ENCODE measurements at places on chromosomes 4 and X.

GRCh38 chr4:125710766-125711165 is 396.0 kb downstream of the FAT4 start:
- DNase-seq = no peak

- DNase-seq = no peak
These were observed 139.4 kb upstream of the OTUD4 start for GRCh38 chr4:145319751-145320150.

DNA sequence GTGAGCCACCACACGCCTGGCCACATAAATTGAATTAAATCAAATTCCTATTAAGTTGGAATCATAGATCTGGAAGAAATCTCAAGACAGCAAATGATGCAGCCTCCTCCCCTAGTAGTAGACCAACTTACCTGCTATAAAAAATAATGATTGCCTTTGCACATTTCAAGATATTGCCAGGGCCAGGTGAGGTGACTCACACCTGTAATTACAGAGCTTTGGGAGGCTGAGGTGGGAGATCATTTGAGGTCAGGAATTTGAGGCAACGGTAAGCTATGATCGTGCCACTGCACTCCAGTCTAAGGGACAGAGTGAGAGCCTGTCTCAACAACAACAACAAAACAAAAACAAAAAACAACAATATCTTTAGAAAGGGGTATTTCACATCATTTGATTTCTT is 17.0 kb upstream of the WWC2 start:
- no peak for DNase-seq

GRCh38 chr4:137310593-137311490 is 221.5 kb downstream of the PCDH18 start:
- DNase-seq = no peak

DNA sequence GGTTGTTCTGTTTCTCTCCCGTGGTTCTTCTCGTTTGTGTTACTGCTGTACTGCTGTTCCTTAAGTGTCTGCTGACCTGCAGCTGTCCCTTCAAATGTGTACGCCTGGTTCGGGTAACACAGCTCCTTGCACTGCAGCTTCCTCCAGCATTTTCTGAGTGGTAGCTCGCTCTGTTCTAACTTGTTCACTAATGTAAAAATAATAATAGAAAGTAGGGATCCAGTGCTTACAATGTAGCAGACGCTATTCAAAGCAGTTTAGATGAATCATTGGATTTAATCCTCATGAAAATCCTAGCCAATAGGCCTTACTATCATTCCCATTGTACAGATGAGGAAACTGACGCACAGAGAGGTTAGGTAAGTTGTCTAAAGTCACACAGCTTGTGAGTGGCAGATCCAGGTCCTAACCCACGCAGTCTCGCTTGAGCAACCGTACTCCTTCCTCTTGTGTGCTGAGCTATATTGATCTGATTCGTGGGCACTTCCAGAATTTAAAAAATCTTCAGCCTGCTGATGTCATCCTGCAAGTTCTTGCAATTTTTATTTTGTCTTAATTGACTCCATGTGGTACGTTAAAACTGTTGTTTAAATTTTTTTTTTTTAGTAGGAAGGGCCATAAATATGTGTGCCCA is 448.2 kb upstream of the FAT1 start:
- DNase-seq = no peak

DNA sequence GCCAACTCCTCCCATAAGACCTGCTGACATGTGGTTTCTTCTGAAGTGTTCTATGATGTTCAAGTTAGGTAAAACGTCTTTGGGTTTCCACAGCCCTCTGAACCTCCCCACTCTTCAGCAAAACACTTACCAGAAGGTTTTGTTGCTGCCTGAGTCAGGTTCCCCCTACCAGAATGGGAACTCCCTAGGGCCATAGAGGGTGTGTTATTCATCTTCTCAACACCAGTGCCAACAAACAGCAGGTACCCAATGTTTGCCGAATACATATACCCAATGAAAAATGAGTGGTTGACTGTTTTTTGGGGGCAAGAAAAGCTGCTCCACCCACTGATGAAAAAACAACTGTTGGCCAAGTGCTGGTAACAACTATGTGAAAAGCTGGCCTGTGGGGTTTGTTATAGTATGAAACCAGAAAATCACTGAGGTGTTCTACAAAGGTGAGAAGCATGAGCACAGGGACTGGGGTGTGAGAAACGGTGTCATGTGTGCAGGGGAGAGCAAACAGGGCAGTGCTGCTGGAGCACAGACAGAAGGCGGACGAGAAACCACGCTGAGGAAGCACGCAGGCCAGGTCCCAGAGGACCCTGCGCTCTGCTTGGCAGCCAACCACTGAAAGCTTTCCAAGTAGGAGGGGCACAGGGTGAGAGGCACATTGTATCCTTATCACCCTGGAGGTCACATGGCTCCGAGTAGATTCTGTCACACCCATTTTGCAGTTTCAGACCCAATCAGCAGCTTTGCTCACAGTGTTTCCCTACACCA is 28.8 kb downstream of the ATP8A1 start:
- DNase-seq = peak; percentile 54

DNA sequence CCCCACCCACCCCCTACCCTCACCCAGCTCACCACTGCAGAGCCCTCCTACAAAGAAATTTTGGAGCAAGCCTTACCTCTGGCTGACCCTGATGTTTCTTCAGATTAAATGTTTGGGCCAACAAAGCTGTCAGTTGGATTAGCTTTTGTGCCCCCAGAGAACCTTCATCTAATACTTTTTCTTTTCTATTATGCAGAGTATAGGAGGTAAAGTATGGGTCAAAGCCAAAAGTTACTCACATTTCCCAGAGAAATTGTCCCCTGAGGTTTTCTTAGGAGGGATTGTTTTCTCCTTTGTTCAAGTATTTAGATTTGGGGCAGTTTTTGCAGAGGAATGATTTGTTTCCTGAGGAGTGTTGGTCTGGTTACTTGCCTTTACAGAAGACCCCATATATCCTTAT is 69.5 kb downstream of the AASDH start:
- DNase-seq = no peak

DNA sequence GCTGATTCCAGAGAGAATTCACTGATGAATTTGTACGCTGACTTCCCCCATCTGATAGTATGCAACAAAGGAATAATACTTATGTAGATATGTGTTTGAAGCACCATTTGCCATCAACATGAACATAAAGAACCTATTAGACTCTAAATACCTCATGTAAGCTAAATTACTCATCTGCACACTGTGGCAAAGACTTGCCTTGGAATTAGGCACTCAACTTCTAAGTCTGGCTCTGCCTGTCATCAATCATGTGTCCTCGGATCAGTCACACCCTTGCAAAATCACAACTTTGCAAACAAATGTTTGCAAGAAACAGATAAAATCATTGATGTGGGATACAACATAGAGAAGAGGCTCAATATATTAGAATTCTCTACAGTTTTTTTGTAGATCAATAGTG is 169.9 kb upstream of the LDB2 start:
- DNase-seq = no peak

- DNase-seq = no peak
These were observed 8.1 kb upstream of the FGFR3 start for GRCh38 chr4:1784789-1785591.

DNA sequence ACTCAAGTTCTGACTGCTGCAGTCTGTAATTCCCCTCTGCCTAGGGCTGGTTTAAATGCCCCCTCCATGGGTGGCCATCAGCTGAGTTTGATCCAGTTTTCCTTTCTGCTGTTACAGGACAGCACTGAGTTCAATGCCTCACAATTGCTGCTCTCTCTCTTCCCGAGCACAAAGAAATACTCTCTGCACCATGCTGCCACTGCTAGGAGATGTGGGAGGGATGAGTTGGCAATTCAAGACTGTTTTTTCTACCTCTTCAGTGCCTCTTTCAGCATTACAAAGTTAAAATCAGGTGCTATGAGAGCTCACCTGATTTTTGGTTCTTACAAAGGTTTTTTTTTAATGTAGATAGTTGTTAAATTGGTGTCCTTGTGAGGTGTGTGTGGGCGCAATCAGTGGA is 24.3 kb downstream of the CYSLTR1 start:
- DNase-seq = no peak

DNA sequence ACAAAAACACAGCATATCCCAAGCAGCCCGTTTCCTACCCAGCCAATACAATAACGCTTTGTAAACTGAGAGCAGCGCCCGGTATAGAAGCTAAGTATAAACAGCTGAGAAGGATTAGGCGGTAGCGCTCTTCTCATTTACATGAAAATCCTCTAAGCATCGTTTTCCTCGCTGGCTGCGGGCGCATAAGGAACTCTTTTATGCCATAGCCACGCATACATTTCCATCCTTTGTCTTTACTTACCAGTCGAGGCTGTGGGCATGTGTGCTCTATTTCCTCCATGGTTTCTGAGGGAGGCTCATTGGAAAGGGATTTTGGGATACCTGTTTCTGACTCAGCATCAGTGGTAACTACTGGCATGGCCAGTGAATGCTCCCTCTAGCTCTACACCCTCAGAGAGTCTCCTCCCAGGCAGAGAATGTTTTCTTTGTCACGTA is 383 bp downstream of the PCYT1B start:
- no peak for DNase-seq

DNA sequence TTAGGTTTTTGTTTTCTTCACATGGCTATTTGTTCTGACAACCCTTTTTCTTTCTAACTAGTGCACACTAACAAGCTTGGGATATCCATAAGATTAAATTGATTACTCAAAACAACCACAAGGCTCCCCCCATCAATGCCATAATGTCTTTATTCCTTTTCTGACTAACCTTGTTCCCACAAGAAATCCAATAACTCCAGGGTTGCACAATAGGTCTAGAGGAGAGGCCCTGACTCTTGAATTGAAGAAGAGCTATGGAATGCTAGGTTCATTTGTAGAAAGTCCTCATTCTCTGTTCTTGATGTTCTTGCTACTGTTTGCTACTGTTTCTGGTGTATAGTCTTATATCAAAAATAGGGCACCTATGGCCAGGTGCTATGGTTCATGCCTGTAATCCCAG is 71.0 kb downstream of the PRRG1 start:
- no peak for DNase-seq

- no peak for DNase-seq
These were observed 94.4 kb upstream of the TTC29 start for GRCh38 chr4:147039976-147040575.

- DNase-seq = peak; percentile 0
These were observed at the start of gene KLHL13 for GRCh38 chrX:118116713-118117550. Gene KLHL13 (minus strand): TSS chrX:118116810. CDS start chrX:118028473, 88,337 bp downstream.

DNA sequence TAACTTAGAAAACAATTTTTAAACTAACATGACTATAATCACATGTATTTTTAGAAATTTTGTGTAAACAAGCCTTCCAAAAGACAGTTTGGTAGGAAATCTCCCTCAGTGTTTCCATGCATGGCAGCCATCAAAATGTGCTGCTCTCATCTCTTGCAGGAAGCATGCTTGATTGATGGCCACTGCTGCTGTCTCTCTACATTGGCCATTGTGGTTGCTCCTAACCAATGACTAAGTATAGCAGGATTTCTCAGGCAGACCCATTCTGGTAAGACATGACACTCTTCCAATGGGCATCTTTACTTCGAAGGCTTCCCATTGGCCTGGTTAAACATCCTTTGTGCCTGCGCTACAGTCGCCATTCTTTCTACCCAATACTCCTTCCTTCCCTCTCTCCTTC is 78.9 kb upstream of the GUCY1A1 start:
- DNase-seq = no peak

Measured in CD4-positive, alpha-beta T cell treated with Interleukin-10 for 1 hour (primary cell).